ENCODE measurements at places on chromosomes 3 and 15.

DNA sequence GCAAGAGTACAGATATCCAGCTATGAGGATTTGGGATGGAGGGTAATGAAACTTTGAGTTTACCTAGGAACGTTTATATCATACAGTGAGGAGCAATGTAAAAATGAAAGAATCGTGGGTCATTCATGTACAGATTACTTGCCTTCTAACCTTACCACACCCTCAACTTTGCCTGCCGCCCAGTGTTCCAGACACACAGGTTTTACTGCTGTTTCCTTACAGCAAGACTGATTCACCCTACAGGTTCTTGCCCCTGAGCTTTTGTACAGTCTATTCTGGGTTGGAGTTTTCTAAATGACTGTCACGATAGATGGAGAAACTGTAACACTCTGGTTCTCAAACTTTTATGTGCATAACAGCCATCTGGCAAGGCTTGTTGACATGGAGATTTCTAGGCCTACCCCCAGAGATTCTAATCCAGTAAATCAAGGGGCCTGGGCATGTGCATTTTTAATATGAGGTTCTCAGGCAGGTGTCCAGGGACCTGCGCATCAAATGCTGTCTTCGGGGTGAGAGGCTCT, 6.6 kb upstream of the TPRG1 start:
- no peak for DNase-seq

DNA sequence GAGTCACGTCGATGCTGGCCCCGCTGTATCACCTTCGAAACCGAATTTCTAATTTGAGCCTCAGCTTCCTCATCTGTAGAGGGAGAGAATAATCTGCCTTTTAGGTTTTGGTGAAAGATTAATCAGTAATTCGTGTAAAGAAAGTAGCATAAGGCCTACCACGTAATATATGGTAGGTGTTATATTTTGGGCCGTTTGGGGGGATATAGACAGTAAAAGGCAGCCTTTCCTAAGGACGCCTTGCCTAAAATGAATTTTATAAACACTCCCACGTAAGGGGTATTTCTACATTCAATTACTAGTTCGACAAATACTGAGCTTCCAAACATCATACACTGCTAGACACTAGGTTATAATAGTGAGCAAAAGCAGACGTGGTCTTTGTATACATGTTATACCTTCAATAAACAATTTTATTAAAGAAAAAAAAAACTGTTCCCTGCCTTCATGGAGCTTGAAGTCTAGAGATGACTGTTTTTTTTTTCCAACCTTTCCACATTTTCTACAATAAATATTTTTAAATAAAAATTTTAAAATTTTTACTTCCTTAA, 737 bp downstream of the JAGN1 start:
- no peak for DNase-seq

GRCh38 chr15:49848282-49848724, 227.5 kb downstream of the DTWD1 start:
- no peak for DNase-seq

GRCh38 chr15:84598993-84599392, 1.8 kb upstream of the ZSCAN2 start:
- peak; percentile 41 for DNase-seq

GRCh38 chr3:120506076-120506827, 55.5 kb upstream of the FSTL1 start:
- DNase-seq = no peak

DNA sequence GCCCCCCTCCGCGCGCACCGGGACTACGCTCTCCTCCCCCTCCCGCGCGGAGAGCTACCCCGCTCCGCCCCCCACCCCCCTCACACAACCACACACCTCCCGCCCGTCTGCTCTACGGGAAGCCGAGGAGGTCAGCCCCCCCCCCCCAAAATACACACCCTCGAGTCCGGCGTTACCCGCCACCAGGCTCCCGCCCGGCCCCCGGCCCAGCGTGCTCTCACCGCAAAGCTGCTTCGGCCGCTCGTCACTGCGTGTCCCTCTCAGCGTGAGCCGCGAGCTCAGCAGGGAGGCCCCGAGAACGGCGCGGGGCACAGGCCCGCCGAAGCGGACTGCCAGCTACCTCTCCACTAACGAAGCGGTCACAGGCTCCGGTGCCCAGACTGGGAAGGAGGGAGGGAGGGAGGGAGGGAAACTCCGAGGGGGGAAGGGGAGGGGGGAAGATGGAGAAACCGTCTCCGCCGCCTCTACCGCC, 252 bp downstream of the SIN3A start:
- no peak for DNase-seq

DNA sequence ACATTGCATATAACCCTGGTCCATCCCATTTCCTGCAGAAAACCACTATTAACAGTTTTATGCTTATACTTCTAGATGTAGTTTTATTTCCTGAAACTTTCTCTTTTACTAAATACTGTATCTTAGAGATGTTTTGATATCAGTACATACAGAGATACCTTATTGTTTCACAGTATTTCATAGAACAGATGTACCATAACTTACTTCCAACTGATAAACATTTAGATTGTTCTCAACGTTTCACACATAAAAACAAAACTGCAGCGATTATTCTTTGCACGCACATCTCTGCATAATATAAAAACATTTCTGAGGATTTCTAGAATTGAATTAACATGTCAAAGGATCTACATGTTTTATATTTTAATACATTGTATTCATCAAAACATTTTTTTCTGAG, 2.6 kb downstream of the ZNF80 start:
- DNase-seq = no peak

- DNase-seq = no peak
These were observed 188.9 kb upstream of the MEIS2 start for GRCh38 chr15:37289109-37289765.

GRCh38 chr3:38581774-38582173, 67.7 kb downstream of the SCN5A start:
- DNase-seq = no peak

GRCh38 chr3:65992106-65992505, 46.6 kb downstream of the MAGI1 start:
- DNase-seq = no peak

GRCh38 chr3:177250151-177250550, 52.9 kb upstream of the TBL1XR1 start:
- no peak for DNase-seq

DNA sequence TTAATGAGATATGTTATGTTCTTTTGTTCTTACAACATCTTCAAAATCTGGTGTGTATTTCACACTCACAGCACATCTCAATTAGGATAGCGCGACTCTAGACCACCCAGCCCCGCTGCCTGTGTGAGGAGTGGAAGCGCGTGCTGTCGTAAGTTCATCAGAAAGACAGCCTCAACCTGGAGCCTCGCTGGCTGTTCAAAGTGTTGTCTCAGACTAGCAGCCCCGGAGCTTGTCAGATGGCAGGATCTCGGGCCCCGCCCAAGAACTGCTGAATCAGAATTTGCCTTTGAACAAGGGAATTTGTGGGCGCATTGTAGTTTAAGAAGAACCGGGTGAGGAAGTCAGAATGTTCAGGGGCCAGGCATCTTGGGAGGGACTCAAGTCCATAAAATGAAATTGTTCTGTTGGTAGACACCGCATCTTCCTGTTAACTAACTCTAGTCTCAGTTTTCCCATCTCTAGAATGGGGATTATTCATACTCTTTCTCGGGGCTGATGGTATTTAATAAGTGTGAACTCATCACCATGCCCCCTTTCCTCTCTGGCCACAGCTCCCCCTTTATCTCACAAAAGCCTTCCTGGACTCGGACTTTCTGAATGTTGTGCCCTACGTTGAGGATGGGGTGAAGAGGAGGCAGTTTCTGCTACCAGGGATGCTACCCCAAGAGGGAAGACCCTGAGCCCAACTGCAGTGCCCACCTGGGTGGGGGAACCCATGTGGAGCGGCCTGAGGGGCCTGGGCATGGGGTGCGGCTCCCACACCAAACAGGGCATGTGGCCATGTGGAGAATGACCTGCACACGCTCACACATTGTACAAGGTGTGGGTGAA, 40.4 kb downstream of the BHLHE40 start:
- peak; percentile 51 for DNase-seq

DNA sequence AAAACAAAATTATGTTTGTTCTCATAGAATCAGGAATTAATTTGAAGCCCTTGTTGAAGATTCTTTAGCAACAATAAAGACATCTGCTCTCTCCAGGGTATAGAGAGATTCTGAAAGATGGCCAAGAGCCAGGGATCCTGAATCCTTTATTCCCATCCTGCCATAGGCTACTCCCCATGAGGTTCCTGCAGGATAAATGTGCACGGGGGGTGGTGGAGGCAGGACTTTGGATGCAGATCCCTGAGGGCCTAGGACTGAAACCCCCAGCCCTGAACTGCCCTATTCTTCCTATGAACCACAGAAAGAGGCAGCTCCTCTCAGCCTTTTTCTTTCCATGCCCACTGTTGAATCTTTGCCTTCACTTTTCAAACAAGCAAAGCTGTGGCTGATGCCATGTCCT, 17.1 kb downstream of the TMEM108 start:
- no peak for DNase-seq

DNA sequence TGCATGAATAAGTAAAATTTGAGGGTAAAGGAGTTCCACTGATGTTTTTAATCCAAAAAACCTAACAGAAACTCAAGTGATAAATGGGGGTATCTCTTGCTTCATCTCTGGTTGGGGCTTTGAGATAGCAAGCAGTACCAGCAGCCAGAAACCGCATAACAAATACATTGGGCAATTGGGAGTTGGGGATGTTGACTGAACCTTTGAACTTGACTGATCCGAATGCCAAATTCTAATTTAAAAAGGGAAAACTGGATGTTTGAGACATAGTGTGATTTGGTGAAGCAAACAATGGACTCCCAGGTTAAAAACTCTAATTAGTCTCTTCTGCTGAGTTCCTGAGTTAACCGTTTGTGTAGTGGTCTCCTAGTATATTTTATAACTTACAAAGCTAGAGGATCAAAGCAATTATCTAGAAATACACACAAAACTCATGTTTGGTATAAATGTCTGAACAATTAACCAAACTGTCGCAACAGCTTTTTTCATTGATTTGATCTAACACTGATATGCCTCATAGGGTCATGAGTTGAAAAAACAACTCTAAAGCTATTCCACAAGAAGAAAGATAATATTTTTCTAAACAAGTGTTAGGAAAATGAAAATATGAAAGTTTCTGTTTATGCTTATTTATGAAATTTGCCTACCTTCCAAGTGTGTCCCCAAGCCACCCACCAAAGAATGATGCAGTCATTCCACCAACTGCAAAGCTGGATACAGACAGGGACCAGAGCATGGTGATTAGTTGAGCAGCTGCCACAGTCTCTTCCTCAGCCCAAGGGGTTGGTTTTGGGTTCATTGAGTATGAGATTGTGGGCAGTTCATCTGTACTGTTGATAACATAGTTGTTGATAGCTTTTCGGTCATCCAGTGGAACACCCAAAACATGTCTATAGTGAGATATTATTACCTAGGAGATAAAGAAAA, 12.4 kb downstream of the SLC2A2 start:
- DNase-seq = no peak

DNA sequence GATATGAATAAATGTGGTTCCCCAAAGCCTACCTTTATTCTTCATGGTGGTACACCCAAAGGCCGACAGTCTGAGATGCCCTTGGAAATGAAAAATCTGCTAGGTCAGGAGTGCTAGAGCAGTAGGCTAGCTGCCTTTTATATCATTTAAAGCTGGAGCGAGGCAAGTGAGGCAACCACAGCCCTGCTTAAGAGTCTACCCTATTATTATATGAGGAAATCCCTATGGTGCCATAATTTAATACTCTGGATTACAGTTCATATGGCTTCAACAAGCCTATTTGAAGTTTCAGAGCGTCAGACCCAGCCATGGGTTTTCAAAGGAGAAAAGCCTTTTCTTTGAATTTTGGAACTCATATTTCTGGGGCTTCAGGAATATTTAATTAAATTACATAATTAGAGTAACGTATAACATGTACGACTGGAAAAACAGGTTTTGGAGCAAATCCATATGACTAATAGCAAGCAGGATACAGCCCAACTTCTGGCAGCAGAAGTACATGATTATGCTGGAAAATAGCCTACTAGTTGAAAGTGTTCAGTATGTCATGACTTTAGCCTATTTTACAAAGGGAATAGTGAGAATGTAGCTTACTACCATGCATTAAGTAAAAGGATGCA, 18.0 kb upstream of the SLTM start:
- peak; percentile 86 for DNase-seq

DNA sequence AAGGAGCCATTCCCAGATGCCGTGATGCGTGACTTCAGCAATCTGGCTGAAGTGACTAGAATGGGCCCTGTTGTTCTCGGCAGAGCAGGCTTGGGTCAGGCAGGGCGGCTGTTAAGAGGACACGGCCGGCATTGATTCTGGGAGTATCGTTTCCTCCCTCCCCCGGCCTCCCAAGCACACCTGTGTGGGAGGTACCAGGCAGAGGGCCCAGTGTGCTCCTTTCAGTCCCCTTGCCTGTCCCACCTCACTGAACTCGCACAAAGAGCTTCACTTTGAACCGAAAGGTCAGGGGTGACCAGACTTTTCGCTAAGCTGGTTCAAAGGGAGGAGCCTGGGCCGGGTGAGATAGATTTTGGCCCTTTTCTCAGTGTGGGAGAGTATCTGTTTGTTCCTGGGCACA, 92.7 kb downstream of the CEMIP start:
- no peak for DNase-seq

DNA sequence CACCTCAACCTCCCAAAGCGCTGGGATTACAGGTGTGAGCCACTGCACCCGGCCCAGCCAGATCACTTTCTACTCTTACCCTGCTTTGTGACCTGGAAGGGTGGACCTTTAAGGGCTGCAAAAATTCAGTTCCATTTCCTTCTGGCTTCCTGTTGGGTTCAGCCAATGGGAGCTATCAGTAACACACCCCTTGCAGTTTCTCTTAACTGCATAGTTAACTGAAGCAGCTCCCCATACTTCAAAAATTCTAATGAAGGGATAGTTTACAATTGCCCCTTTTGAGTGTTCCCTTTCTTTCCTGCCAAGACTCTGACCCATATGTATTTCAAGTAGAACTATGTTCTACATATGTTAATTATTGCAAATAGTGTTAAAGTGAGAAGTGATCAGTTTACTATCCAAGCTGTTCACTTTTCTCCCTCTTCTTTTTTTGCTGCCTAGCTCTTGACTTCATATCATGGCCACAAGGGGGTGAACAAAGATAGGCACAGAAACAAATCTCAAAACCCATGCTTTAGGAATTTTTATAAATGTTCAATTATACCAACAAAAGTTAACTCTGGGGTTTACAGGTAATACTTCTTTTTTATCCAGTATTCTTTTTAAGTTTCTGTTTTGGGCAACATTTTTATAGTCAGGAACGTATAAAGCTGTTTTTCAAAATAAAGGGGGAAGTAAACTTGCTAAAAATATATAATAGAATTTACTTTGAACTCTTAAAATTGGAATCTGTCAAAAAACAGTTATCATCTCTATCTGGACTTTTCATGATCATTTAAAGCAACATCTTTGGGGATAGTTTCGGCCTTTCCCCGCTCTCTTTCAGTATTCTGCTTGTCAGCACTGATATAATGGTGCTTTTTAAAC, 8.1 kb downstream of the PGBD4 start:
- DNase-seq = peak; percentile 47

DNA sequence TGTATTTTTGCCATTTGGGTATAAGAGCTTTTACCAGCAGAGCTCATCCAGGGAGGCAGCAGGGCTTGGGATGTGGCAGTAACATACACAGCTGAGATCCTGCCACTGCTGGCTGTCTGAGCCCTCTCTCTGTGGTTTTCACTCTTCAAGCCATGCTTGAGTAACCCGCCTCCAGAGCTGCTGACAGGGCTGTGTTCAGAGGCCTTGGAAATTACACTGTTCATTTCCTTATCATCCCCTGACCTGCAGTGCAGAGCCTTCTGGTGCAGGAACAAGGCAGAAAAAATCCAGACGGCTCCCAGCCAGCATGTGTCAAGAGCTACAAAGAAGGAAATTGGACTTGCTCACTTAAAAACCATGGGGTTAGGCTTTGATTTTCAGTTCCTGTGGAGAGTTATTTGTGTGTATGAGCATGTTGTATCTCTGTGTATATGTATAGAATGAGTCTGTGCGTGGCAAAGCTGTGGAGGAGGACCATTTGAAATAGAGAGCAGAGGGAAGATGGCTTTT, 47.0 kb downstream of the ZNF609 start:
- no peak for DNase-seq

All from LoVo (cell line).